ENCODE measurements at places on chromosomes 1 and 21.

GRCh38 chr1:116680752-116681151, 13.2 kb upstream of the IGSF3 start:
- no peak for DNase-seq

GRCh38 chr1:183792300-183792699, 12.6 kb upstream of the RGL1 start:
- DNase-seq = no peak

GRCh38 chr1:99170516-99170915, 93.8 kb upstream of the PLPPR4 start:
- DNase-seq = no peak

GRCh38 chr1:213724640-213725536, 262.9 kb upstream of the PROX1 start:
- no peak for DNase-seq

DNA sequence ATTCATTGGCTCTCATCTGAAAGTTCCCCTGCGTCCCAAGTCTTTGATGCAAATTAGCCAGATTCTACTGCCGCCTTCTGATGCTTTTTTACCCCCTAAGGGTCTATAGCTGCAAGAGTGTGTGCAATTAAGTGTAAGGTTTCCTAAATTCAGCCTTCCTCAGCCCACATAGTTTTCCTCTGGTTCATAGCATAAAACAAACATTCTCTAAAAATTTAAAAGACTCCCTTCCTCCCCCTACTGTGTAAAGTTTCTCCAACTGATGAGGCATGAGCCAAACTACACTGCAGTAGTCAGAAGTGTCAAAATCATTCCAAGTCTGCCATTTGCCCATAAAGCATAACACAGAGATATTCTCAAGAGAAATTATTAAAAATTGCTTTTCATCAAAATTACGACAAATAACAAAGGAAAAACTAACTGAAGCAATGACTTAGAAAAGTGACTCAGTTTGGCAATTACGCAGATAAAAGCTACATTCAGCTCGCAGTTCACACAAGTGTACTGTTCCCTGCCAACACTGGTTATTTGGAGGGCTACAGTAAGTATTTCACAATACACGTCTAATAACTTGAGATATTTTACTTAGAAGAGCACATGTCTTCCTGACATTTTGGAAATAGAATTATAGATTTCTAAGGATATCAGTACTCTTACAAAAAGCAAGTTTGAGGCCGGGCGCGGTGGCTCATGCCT, 15.4 kb downstream of the KCNH1 start:
- no peak for DNase-seq

DNA sequence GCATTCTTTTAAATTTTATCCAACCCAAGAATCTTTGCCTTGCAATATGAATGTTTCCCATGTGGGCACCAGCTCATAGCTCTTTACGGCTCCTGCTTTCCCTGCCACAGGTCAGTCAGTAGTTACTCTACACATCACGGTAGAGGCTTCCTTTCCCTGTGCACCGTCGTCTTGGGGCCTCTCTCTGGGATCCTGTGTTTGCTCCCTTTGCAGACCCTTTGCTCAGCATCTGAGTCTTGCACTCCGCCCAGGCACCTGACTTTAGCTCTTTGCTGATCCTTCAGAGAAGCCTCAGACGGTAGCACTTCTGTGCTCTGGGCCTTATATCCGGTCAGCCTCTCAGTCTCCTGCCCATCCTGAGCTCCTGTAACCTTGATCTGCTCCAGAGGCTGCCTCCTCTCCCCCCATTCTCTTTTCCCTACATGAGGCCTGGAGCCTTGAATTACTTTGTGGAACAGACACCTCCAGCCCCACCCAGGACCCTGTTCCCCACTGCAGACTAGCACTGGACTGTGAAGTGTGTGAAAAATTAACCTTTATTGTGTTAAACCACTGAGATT, 183.5 kb upstream of the HMGB4 start:
- no peak for DNase-seq

- no peak for DNase-seq
Measured at GRCh38 chr1:4613606-4614370, 40.6 kb upstream of the AJAP1 start.

DNA sequence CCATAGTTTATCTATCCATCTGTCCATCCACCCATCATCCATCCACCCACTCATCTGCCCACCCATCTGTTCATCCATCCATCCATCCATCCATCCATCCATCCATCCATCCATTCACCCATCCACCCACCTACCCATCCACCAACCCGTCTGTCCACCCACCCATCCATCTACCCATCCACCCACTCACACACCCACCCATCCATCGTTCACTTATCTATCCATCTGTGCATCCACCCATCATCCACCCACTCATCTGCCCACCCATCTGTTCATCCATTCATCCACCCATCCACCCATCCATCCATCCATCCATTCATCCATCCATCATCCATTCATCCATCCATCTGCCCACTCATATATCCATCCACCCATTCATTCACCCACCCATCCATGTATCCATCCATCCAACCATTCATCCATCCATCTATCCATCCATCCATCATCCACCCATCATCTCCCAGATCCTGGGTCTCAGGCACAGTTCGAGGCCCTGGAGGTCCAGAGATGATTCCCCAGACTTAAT, 88.2 kb upstream of the WNT4 start:
- DNase-seq = no peak

- no peak for DNase-seq
Measured at GRCh38 chr1:207067185-207067584, 14.1 kb downstream of the PFKFB2 start.

DNA sequence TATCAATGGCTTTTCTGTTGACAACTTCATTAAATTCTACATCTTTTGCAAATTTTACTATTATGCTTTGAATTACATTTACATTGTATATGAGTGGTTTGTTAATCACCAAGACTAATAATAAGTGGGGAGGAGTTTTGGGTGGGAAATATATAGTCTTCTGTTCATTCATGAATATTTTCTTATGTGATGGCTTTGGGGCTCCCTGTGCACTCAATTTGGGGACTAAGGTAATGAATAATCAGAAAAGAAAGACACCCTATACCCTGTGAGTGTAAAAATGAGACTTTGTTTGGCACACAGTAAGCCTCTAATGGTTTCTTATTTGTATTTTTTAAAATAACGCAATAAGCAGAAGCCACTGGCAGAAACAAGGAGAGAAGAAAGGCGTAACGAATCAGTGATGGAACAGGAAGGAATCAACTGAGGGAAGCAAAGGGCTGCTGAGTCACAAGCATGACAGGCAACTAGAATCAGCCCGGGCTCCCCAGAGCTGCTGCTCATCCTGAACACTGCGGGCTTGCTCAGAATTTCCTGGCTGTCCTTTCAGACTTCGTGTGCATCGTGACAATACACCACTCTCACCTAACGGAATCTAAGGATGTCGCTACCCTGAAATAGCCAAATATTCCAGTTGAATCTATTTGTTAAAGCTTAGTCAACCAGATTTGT, 20.8 kb upstream of the RGS2 start:
- DNase-seq = no peak

- DNase-seq = no peak
Measured at GRCh38 chr1:235573880-235574279, 69.6 kb upstream of the B3GALNT2 start.

GRCh38 chr1:24735509-24736375, 9.5 kb upstream of the CLIC4 start:
- no peak for DNase-seq

DNA sequence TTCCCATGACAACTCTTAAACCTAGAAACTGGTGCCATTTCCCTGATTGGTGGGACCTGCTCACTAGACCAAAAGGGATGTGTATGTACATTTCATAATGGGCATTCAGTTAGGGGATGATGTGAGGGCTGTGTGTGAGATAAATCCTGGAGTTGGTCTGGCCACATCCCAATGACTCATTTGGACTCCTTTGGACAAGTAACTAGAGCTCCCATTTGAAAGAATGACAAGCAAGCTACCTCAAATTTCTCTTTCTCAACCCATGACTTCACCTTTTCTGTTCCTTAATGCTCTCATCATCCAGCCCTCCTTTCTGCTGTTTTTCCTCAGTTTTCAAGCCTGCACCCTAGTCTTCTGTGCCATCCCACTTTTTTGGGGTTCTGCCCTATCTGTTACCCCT, 27.9 kb downstream of the EBNA1BP2 start:
- DNase-seq = no peak

DNA sequence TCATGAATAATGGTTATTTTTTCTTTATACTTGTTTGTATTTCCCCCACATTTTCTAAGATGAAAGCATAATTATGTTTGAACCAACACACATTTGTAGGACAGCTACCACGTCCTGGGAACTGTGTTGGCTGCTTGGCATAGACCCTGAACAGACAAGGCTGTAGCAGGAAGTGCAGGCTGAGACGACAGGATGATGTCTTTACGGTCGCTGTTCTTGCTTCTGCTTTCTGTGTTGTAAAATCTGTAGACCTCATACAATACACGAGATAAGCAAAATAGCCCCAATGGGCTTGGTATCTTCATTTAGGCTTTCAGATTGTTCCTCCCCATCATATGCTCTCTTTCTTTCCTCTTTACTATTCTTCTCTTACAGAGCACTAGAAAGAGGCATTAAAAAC, 23.3 kb upstream of the OTUD3 start:
- DNase-seq = no peak

- DNase-seq = no peak
Measured at GRCh38 chr1:156155756-156156510, 2.5 kb downstream of the SEMA4A start.

DNA sequence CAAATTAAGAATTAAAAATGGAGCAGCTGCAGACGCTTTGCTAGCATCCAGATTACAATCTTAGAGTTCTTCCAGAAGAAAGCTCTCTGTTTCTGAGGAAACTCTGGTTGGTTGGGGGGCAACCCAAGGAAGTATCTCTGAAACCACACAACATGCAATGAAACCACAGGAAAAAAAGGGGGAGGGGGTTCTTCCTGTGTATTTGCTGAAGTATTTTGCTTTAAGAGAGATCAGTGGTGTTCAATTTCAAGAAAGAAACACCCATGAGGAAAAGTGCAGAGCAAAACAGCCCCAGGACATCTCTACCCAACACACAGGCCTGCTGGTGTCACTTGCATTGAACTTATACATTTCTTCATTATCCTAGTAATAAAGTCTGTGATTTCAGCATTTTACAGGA, 19.7 kb upstream of the TIAM1 start:
- no peak for DNase-seq

DNA sequence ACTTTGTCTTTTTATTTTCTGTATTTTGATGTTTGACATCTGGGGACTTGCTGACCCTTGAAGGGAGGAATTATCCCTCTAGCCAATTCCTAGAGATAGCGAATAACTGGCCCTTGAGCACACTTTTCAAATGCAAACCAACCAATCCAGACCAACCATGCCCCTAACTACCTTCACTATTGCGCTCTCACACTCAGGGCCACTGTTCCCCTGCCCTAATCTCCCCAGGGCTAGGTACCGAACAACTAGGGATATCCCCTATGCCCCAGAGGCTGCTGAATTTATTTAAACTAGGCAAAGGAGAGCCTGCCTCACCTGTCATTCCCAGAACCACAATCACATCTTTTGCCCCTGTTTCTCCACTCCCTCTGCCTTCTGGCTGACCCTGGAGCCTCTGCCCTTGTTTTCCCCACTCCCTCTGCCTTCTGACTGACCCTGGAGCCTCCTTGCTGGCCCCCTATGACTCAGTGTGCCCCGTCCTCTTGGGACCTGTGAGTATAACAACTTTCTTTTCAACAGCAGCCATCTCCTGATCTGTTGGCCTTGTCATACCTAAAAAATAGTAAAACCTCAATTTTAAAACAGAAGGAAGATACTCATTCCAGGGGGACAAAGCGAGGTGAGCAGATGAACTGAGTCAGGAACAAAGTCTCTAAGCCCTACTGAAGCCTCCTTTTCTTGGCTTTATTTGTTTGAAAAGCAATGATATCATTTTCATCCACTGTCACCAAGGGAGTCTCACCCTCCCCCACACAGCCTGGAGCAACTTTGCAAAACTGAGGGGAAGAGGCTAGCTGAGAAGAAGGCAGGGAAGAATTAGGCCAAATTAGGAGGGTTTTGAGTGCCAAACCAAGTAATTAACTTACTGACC, 115.5 kb downstream of the NMNAT2 start:
- DNase-seq = no peak

DNA sequence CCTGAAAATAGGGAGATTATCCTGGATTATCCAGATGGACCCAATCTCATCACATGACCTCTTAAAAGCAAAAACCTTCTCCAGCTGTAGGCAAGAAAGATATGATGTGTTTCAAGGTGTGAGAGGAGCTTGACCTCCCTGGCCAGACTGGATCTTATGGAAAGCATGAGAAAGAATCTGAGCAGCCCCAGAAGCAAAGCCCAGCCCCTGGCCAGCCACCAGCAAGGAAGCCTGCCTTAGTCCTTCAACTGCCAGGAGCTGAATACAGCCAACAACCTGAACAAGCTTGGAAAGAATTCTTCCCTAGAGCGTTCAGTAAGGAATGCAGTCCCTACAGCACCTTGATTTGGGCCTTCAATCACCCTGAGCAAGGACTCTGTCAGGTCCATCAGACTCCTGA, 375.0 kb upstream of the CHRM3 start:
- no peak for DNase-seq

DNA sequence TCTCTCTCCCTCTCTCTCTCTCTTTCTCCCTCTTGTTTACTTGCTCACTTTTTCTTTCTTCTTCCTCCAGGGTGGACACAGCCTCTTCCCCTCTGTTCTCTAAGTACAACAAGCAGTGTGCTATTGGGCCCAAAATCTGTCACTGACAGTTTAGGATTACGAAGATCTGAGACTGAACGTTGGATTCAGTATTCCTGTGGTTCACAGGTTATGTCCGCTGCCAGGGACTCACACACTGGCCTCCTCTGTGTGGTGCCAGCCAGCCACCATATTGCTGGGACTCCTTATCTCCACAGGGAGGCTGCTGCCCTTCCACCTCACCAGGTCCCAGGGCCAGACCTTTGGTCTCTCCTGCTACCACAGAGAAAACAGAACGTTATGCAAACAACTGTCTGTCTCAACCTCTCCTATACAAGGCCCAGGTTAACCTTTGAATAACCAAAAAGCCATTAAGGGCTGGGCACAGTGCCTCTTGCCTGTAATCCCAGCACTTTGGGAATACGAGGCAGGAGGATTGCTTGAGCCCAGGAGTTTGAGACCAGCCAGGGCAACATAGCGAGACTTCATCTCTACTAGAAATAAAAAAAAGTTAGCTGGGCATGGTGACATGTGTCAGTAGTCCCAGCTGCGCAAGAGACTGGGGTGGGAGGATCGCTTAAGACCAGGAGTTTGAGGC, 171.9 kb upstream of the RAB4A start:
- DNase-seq = no peak

DNA sequence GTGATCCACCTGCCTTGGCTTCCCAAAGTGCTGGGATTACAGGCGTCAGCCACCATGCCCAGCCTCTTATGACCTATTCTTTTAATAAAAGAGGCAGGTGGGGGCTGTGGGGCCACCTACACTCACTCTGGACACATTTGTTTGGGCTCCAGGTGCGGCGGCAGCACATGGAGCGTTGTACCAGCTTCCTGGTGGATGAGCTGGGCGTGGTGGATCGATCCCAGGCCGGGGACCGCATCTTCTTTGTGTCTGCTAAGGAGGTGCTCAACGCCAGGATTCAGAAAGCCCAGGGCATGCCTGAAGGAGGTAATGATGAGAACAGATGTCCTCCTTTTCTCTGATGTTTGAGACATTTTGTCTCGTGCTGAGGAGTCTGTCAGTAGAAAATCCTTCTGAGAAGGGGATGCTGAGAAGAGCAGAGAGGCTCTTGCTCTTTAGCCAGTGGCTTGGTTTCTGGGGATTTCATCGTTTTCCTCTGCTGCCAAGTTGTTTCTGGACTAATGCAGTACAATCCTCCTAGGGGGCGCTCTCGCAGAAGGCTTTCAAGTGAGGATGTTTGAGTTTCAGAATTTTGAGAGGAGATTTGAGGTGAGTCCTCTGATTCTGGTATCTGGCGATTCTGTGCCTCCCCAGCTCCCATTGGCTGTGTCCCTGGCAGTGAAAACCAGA, 17.9 kb upstream of the MIIP start:
- no peak for DNase-seq

Data from activated naive CD4-positive, alpha-beta T cell (primary cell).